ENCODE measurements at places on chromosomes 12 and 14.
A peak's percentile ranks its signal among the peaks of the same experiment; 100 is the strongest.

DNA sequence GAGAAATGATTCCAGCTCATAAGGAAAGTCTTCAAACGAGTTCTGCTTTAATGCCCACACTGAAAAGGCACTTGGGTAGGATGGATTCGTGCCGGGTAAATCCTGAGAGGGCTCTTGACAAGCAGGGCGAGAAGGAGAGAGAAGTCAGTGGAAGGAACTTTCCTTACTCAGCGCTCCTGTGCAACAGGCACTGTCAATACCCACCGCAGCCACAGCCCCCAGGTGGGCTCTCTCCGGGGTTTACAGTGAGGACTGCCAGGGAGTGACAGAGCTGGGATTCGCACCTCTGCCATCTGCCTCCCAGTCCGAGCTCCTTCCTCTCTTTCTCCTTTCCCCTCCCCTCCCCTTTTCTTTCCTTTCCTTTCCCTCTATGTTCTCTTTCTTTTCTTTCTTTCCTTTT, 118.7 kb downstream of the BEGAIN start:
- no peak for DNase-seq

DNA sequence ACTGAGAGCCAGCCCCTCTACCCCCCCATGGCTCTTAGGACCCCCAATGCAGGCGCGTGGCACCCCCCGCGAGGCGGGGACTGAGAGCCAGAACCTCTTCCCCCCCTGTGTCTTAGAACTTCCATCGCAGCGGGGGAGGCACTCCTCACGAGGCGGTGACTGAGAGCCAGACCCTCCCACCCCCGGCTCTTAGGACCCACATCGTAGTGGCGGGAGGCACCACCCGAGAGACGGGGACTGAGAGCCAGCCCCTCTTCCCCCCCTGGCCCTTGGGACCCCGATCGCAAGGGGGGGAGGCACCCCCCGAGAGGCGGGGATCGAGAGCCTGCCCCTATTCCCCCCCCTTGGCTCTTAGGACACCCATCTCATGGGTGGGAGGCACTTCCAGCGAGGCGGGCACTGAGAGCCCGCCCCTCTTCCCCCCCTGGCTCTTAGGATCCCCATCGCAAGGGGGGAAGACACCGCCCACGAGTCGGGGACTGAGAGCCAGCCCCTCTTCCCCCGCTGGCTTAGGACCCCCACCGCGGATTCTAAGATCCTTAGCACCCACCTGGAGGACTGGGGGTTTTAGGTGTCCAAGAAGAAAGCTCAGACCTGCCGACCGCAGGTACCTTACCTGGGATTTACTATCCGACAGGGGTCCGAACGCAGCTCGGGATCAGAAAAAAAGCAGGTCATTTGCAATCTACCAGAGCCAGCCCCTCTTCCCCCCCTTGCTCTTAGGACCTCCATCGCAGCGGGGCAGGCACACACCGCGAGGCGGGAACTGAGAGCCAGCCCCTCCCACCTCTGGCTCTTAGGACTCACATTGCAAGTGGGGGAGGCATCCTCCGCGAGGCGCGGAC, 44.9 kb downstream of the DDX11 start:
- no peak for DNase-seq

DNA sequence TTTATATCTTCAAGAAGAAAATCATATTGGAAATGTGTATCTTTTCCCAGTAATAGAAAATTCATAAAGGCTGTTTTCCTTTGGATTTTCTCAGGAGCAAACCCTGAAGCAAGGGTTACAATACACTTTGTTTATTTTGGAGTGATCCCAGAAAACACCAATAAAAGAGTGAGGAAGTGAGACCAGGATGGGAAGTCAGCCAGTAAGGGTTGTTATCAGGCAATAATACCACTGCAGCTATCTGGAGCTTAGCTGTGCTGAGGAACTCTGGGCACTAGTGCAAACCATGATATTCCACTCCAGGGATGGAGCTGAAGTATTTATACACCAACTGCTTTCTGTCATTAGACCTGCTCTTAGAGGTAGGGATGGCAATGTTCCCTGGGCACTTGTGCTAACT, 1002.3 kb downstream of the FLRT2 start:
- no peak for DNase-seq

DNA sequence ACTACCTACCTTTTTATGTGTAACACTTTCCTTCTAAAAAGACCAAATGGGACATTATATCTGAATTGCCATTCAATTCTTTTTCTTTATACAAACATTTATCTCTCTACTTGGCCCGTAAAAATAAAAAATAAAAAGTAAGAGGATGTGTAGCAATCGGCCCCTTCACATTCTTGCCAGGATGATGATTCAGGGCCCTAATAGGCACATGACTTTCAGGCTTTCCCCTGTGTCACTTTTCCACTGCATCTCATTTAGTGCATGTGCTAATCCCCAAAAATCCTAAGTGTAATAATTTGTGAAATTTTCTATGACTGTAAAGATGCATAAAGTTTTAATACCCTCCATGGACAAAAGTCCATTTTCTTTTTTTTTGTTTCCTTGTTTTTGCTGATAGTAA, 23.0 kb upstream of the ATP2B1 start:
- DNase-seq, result no peak

GRCh38 chr14:56102941-56103340, 15.3 kb upstream of the PELI2 start:
- no peak for DNase-seq

DNA sequence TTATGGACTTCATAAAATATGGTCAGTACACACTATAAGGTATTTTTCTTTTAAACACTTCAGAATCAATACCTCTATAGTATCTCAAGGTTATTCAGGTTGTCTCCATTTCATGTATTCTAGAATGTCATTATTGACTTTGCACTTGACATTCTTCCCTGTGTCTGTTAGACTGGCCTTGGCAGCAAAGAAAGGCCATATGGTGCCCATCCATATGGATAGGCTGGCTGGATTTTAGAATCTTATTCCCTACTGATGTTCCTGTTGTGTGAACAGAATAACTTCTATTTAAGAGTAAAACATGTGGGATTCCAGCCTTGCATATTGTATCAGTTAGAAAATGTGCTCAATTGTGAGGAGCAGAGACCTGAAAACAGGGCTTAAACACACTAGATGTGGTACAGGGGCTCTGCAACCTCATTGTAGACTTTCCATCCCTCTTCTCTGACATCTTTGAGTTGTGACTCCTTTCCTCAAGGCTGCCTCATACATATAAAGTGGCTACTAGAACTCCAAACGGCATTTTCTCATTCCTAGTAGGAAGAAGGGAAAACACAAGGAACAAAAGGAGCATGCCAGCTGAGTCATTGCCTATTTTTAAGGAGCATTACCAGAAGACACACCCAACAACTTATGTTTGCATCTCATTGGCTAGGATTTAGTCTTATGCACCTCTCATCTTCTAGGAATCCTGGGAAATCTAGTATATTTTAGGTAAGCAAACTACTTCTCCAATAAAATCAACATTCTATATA, 221.2 kb upstream of the TMPO start:
- no peak for DNase-seq

DNA sequence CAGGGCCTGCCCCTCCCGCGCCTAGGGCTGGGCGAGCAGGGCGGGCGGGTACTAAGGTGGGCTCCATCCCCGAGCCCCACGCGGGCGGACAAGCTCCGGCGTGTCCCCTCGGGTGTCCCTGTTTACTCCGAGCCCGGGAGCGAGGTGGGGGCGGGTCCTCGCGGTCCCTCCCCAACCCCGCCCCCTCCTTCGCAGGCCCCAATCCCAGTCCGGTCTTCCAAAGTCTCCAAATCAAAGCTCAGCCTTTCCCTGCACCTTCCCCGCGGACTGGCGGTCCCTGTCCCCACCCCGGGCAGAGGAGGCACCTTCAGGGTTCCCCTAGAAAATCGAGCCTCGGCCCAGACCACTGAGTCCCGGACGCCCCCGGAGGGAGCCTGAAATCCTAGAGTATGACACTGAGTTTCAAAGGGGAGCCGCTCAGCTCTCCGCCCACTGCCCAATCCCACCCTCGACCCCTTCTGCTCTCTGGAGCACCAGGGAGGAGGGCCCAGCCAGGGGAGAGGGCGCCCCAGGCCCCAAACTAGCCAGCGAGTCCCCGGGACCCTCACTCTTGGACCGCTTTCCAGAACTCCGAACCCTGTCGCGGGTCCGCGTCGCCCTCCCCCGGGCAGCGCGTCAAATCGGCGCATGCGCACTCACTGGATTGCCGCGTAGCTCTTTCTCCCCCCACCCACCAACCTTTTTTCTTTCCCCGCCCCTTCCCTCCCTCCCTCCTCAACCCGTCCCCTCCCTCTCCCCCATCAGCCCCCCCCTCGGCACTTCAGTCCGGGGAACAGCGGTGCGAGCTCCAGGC, at the start of gene LRP1:
TSS of gene LRP1 (plus strand) at position 758 of the 793 bp plus-strand sequence. CDS start 482 bp downstream, outside the sequence.
- peak; percentile 76 for DNase-seq

- DNase-seq, result no peak
These were observed 41.1 kb downstream of the CAMKK2 start for GRCh38 chr12:121255433-121255832.

GRCh38 chr14:92651106-92651757, 97.2 kb downstream of the LGMN start:
- no peak for DNase-seq

GRCh38 chr12:102439426-102440405, 40.6 kb downstream of the IGF1 start:
- DNase-seq, result no peak

DNA sequence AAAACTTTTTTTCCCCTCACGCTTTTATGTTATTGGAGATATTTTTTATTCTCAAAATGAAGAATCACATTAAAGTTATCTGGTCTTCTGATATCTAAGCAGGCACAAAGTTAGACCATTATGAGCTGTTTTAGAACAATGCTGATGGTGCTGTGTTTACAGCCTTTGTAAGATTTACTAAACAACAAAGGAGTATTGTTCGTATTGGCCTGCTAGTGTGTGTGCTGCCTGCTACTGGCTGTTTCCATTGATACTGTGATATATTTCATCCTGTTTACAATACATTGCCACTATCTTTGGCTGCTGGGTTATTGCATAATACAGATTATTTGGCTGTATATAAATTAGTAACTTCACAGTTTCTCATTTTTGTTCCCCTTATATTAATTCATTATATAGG, 220.8 kb downstream of the ITPR2 start:
- DNase-seq, result peak; percentile 43

- DNase-seq, result peak; percentile 92
These were observed at the start of gene FBXO21 for GRCh38 chr12:117190210-117190781. Gene FBXO21 (minus strand): TSS chr12:117190470. CDS start chr12:117190456, 14 bp downstream.

DNA sequence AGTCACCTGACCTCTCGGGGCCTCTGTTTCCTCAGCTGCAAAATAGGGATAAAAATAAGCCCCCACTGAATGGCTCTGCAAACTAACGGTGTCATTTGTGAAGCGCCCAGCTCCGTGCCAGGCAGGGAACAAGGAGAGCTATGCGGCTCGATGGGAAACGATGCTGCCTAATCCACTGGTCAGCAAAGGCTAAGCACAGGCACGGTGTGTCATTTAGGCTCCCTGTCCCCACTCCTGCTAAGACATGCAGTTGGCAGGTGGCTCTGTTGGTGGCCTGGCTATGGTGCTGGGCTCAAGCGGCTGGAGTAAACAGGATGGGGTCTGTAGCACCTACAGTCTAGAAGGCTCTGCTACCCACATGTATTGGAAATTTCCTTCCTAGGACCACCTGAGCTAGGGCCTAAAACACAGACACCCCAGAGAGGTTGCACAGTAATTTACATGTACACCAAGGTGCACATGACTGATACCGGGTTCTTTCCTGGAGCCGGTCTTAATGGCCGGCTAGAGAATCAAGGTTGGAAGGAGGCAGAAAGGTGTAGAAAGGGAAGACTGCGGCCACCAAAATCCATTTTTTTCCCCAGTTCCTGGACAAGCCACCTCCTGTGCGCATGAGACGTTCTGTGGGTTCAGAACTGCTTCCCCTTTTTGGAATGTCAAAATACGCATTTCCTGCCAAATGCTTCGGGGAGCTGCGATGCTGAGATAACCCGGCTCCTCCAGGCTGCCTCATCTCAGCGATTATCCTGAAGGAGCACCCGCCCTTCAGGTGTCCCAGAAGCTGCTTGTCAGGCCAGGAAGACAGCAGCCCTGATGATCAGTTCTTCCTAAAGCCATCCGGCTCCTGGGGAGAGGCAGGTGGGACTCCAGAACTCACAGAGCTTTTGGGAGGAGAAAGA, 1.0 kb downstream of the CACNA2D4 start:
- DNase-seq, result no peak

- DNase-seq, result peak; percentile 30
These were observed 74.6 kb downstream of the GLRX5 start for GRCh38 chr14:95609398-95609990.

- DNase-seq, result no peak
These were observed 8.9 kb downstream of the FANCM start for GRCh38 chr14:45144658-45145057.

- no peak for DNase-seq
These were observed 12.8 kb upstream of the CEP170B start for GRCh38 chr14:104852280-104852663.

GRCh38 chr14:22070119-22070982, 396.7 kb upstream of the OR4E1 start:
- DNase-seq, result no peak

- DNase-seq, result no peak
These were observed 28.4 kb downstream of the STK38L start for GRCh38 chr12:27272373-27273028.

- DNase-seq, result no peak
These were observed 549.6 kb downstream of the DIO2 start for GRCh38 chr14:79661752-79662151.

- no peak for DNase-seq
These were observed 182.4 kb downstream of the DICER1 start for GRCh38 chr14:94974893-94975292.

- DNase-seq, result no peak
These were observed 21.9 kb upstream of the CIPC start for GRCh38 chr14:77076113-77076631.

GRCh38 chr14:95901054-95901453, 24.4 kb downstream of the TUNAR start:
- no peak for DNase-seq

DNA sequence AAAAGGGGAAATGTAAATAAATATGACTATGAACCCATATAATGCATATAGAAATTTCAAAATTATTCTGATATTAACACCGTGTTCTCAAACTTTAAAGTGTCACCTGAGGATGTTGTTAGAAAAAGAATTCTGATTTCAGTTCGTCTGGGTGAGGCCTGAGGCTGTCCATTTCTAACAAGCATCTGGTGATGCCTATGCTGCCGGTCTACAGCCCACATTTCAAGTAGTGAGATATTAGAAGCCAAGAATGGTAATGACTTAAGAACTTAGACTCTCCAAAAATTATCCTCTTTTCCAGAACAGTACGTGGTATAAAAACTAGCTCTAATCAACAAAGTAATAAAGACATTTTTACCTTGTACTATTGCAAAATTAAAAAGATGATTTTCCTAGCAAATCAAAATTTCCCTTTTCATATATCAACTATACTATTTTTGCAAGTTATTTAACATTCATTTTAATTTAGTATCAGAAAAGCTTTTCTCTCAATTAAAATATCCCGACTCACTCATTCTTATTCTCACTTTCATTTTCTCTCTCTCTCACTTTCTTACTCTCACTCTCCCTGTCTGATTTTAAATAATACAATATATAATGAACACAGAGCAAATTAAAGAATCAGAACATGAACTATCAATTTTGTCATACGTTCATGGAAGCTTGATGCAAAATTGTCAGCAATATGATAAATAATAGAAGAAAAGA, 35.0 kb downstream of the PIK3C2G start:
- no peak for DNase-seq

GRCh38 chr12:44847888-44848702, 28.0 kb downstream of the NELL2 start:
- DNase-seq, result no peak

- DNase-seq, result peak; percentile 44
These were observed 28.7 kb downstream of the FNTB start for GRCh38 chr14:65015391-65015790.

- no peak for DNase-seq
These were observed 26.2 kb downstream of the PAWR start for GRCh38 chr12:79664518-79664917.

Measured in dorsolateral prefrontal cortex (tissue), 122 donors.